Stimulated activated CD4-positive, alpha-beta T cell treated with anti-CD3 and anti-CD28 coated beads, TNF-alpha, amount 100 ng/mL, for 24 hours (primary cell): ENCODE measurements at places on chromosomes 4 and X.
A peak's percentile ranks its signal among the peaks of the same experiment; 100 is the strongest.

- DNase-seq = no peak
Measured at GRCh38 chr4:62145276-62145675, 945.1 kb downstream of the ADGRL3 start.

DNA sequence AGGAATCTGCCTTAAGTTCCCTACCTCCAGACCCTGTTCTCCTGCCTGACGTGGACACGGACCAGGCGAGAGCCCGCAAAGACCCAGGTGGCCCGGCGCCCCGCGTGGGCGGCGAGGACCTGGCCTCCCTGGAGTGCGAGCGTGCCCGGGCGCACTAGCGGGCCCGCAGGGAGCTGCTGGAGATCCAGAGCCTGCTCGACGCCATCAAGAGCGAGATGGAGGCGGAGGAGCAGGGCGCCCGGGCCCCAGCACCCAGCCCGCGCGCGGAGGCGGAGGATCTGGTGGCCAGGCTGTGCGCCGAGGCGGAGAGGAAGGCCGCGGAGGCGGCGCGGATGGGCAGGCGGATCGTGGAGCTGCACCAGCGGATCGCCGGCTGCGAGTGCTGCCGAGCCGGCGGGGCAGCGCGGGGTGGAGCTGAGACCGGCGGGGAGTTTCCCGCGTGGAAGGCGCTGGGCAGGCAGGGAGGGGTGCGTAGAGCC lies 18.2 kb downstream of the MRFAP1 start:
- peak; percentile 21 for DNase-seq

DNA sequence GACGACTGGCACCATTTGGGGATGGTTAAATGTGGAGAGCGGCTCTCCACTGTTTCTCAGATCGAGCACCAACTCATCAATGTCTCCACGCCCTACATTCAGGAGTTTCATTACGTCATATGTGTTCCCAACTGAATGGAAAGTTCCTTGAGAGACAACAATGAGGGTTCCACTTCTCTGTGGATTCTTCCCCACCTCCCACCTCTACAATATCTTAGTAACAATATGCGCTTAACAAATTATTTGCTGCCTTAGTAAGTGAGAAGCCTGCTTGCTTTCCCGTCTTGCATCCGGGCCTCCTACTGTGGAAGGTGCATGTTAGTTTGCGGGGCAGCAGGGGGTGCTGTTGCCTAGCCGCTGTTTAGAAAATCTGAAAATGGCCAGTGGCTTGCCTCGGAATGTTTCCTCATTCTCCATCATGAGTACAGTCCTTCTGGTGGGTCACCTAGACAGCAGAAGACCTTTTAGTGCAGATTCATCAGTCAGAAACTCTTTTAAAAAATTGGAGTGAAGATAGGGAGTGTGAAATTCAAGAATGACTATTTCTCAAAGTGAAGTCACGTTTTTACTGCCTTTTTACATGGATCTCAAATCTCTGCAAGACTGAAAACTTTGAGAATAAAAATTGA lies 55.7 kb downstream of the PHOX2B start:
- DNase-seq = peak; percentile 34

GRCh38 chr4:80532674-80533333 lies 197.3 kb downstream of the CFAP299 start:
- DNase-seq = no peak

DNA sequence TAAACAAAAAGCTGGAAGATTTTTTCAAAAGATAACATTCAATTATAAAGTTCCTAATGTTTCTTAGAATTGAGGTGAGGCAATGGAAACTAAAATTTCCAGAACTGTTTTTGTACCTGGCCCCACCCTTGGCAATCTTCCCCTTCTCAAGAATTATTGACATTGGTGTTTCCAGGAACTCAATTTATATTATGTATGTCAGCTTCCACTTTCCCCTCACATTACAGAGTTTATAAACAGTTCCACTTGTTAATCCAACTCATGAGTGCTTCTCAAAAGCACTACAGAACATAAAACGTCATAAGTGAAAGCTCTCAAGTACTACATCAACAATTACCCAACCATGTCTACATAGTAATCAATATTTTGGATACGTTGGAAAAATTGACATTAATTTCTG lies 107.4 kb downstream of the FAM13A start:
- DNase-seq = no peak

DNA sequence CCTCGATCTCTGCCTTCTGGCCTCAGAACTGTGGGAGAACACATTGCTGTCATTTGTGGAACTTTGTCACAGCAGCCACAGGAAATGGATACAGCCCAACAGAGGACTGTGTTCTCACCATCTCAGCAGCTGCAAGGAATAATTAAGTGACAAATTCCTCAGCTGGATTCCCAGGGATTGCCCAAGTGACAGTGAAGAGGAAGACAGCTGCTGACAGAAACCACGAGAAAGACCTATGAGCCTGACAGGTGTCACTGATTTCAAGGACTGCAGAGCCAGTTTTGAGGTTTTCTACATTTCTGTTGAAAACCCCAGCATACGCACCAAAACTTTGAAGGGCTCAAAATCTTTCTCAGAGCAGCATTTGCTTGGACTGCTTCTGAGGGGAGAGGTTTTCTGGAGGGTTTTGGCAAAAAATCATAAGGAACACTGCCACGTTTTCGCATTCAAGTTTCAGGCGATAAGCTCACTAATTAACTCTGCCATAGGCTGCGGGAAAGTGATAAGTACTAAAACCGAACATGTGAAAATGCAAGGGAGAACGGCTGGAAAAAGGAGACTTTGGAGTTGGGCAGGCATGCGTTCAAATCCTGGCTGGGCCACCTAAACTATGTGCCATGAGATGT lies 88.8 kb downstream of the DRD5 start:
- DNase-seq = no peak

DNA sequence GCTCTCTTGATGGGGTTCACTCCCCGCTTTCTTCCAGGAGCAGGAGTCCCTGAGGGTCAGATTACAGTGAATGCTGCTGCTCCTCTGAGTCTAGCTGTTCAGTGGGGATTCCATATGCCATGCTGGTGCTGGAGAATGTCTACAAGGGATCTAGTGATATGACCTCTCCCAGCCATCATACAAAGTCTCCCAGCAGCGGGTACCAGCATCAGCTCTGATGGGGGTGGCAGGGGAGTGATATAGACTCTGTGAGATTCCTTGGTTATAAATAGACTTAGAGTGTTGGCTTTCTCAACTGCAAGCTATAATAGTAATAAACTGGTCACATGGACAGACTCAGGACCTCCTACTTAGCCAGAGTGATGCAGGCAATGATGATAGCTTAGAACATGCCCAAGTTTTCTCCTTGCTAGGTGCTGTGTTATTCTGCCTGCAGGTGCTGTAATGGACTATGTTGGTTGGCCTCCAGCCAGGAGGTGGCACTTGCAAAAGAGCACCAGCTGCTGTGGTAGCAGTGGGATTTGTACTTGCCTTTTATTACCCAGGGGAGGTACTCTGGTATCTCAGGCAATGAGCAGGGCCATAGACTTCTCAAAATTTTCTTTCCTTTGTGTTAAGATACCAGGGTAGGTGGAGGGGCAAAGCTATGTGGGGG lies 202.9 kb downstream of the CHIC1 start:
- DNase-seq = no peak

DNA sequence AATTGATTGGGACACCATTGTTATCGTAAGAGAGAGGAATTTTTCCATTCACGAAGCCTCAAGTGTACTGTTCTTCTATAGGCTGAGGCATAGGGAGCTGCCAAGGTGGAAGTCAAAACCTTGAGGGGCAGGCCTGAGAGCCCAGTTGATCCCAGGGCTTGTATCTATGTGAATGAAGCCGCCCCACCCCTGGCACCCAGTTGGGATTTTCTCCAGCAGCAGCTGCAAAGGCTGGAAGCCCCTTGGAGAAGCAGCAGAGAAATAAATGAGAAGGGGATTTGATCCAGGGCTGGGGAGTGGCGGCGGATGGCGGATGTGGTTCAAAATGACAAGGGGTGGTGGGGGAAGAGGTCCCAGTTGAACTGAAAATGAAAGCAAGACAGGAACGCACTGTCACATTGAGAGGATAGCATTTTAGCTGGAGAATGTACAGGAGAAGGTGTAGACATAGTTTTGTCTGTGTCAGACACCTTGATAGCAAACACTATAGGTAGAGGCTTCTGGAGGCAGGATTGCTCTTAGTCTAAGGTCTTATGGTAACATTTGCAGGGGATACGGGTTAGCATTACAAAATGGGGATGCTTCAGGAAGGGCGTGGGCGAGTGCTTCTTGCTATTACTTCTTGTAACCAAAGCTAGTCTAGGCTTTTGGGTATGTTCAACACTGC lies 32.6 kb downstream of the DOCK11 start:
- DNase-seq = no peak

- no peak for DNase-seq
Measured at GRCh38 chr4:38663090-38663800, 754 bp upstream of the KLF3 start.

- no peak for DNase-seq
Measured at GRCh38 chr4:129988957-129989356, 893.0 kb downstream of the C4orf33 start.

DNA sequence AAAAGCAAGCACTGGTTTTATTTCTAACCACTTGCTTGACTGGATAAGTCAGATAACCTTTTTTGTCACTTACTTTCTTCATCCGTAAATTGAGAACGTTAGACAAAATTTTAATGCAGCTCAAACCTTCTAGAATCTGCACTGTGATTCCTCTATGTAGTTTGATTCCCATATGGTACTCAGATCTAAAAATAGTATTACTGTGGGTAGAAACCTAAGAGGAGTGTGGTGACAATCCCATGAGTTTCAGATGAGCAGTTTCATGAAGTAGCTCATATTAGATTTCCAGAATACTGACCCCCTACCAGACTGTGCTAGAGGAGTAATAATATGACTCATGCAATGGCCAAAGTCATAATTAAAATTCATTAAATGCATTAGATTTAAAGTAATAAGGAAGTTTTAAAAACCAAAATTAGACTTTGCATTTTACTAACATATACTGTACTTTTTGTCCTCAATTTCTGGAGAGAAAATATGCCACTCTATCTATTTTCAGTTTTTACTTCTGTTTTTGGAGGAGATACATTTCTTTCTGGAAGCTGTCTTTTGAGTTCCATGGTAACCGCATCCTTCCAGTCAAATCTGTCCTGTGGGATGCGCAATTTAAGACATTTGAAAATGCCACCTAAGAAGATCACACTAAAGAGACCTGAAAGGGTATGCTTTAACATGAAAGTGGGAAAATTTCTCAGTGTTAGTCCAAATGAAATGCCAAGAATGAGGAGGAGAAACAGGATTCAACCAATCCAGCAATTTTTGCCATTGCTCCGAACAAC lies 64.1 kb upstream of the GPM6A start:
- DNase-seq = no peak

DNA sequence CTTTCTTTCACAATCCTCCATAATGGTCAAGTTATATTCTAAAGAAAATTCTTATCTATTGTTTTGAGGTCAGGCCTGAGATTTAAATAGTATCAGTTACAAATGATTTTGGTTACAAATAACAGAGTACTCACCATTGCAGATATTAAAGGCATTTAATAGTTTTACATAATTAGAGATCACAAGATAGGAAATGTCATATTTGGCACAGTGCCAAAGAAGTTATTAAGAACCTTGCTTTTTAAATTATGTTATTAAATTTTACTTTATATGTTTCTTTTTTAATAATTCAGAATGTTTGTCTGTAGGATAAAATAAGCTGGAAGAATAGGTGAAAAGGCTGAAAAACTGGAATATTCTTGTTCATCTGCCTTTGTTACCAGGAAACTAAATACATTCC lies 1174.7 kb downstream of the PCDH18 start:
- DNase-seq = no peak

GRCh38 chr4:73690051-73690738 lies 50.2 kb upstream of the CXCL8 start:
- DNase-seq = no peak

GRCh38 chr4:113673450-113673849 lies 88.1 kb downstream of the CAMK2D start:
- no peak for DNase-seq

DNA sequence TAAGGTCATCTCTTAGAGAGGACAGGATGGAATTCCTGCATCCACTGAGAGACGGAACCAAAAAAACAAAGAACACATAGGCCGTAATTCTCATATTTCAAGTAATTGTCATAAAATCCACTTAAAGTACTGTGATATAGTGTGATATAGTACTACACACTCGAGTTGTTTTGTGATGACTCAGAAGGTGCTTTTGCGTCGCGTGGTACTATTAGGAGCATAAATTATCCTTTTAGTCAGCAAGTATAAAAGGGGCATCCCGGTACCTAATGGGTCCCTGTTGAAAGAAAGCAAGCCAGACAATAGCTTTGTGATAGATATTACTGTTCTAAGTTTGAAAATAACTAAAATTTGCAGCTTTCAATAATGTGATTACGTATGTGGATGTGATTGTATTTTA lies 55.3 kb downstream of the GPR143 start:
- DNase-seq = no peak

- DNase-seq = no peak
Measured at GRCh38 chr4:86543560-86544309, 50.4 kb upstream of the PTPN13 start.

DNA sequence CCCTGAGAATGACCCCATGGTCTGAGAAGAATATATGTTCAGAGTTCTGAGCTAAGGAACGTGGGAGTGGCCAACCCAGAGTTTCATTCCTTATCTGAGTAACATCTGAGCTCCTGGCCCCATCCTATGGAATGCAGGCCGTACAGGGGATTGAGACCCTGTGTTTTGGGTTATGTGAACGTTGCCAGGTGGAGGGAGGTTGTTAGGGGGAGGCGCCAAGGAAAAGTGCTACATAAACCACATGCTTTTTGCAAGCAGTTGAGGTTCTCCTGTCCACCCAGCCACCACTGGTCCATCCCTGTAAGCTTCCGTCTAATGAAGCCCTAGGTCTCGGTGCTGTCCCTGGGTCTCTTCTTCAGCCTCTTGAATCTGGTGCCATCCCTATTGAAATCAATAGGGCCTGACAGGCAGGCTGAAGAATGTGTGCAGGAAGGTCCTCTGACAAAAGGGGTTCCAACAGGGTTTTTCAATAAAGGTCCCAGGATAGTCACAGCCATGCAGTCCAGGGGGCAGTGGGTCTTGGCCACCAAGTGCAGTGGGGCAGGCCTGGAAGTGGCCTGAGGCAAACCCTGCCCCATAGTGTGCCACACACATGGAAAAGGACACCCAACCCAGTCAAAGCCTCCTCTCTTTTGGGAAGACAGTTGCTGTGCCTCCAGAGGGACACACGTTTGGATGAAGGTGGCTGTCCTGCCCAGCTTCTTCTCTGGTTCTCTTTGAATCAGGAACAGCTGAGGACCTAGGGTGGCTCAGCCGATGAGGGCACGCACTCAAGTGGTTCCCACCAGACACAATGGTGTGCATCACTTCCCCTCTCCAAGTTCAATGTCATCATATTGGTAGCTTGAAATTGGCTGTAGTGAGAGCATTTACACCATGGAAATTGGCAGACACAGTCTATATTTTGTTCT lies 53.5 kb downstream of the HTRA3 start:
- DNase-seq = no peak

GRCh38 chr4:36904823-36905222 lies 339.7 kb upstream of the NWD2 start:
- DNase-seq = no peak

DNA sequence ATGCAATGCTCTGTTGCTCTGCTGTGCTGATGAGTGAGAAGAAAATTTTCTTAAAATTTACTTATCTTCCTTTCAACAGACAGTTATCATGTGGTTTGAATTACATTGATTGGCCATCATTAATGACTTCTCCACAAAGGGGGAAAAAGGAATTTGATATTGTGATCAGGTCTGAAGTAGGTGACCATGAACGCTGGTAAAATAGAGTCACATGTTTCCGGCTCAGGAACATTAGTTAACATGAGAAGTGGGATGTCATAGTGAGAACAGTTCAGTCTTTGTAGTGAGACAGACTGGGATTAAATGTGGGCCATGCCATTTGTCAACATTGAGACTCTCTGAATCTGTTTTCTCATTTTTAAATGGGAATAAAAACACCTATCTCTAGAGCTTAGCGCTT lies 50.6 kb downstream of the GBA3 start:
- no peak for DNase-seq
